ENCODE measurements at places on chromosomes 7 and 10.

DNA sequence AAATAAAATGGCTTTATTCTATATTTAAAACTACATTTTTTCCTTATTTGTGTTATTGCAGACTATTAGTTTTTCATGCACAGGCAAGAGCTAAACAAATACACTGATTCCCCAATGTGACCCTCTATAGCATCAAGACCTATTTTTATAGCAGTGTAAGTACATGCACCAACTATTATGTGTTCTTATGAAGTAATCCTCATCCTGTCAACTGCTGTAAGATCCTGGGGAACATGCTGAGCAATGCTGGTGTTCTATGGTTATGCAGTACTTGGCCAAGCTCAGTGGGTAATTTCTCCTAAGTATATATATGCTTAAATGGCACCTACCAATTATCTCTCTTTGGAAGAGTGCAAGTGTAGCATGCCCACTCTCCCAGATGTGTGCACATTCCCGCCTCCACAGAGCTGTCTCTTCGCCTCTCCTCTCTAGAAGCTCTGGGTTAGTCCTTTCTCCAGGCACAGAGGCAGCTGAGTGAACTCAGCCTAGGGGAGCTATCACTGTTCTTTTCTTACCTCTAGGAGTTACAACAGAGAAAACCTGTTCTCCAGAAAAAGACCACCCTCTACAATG, 428.8 kb downstream of the KCNMA1 start:
- DNase-seq: no peak

- no peak for DNase-seq
Observed at GRCh38 chr7:91526404-91526803, 262.2 kb downstream of the FZD1 start.

- no peak for DNase-seq
Observed at GRCh38 chr7:90187507-90188050, 24.0 kb upstream of the STEAP2 start.

DNA sequence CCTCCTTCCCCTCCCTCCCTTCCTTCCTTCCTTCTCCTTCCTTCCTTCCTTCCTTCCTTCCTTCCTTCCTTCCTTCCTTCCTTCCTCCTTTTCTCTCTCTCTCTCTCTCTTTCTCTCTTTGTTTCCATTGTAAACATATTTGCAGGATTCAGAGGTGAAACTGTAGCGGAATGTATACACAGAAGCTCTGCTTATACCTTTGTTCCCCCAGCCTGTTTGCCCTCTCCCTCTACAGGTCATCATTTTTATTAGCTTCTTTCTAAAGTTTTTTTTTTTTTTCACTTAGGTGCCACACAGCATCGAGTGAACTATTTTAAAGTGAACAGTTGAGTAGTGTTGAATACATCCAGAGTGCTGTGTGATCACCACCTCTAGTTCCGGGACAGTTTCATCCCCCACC, 20.7 kb downstream of the SDK1 start:
- DNase-seq: no peak

- no peak for DNase-seq
Observed at GRCh38 chr7:55288070-55288824, 76.9 kb upstream of the LANCL2 start.

- DNase-seq: no peak
Observed at GRCh38 chr10:49620286-49620810, 6.5 kb downstream of the CHAT start.

GRCh38 chr7:37770838-37771237, 77.6 kb upstream of the NME8 start:
- no peak for DNase-seq

GRCh38 chr7:1523208-1523607, 7.3 kb upstream of the MAFK start:
- DNase-seq: no peak

GRCh38 chr7:3953946-3954345, 652.9 kb downstream of the SDK1 start:
- no peak for DNase-seq

All from GM12878 (cell line).